ENCODE measurements at places on chromosomes 3 and 15. TPM values are rescaled to one million over a fixed set of nuclear protein-coding genes. Genes with fewer than 3 reads are reported as not detected.
A peak's percentile ranks its signal among the peaks of the same experiment; 100 is the strongest.

- DNase-seq = no peak
These were observed 251.9 kb downstream of the IGSF11 start for GRCh38 chr3:118782755-118783202.

- no peak for DNase-seq
These were observed 40.6 kb downstream of the TNK2 start for GRCh38 chr3:195867631-195868335.

The GHSR gene
- not detected for total RNA-seq

- DNase-seq = no peak
These were observed 172.5 kb downstream of the ALDH1A2 start for GRCh38 chr15:57893040-57893439.

DNA sequence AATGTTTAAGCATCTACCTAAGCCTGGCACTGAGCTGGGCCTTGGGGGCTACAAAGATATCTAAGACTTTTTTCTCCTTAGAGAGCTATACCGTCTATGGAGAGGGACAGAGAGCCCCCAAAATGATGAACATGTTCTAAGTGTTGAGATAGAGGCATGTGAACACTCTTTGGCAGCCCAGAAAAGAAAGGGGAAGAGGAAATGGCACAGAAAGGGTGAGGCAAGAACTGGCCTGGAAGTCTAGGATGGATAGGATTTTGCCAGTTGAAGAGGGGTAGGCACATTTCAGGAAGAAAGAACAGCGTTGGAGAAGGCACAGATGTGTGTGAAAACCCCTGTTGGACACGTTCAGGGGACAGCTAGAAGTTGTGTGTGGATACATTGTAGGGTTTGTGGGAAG, 276.2 kb upstream of the LRRFIP2 start:
- no peak for DNase-seq

The DUOXA2 gene
- total RNA-seq = not detected

GRCh38 chr15:39431376-39431775, 149.5 kb upstream of the THBS1 start:
- no peak for DNase-seq

The REC114 gene
- total RNA-seq = not detected

The GABRB3 gene
- total RNA-seq = 7.4 TPM

DNA sequence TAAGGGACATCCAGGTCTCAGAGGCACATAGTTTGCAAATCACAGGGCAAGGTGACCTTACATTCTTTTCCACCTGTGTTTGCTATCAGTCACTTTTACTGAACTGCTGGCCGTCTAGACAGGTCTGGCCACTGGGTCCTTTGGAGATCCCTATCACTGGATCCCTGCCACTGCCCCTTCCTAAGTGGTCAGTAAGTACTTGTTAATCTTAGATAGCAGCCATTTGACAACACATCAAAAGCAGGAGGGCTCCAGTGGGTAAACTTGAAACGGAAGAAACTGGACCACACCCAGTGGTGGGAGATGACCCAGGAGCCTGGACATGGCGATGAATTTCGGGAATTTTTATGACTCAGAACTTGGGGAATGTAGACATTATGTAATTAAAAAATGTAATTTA, 28.9 kb upstream of the RASGRP1 start:
- DNase-seq = no peak

DNA sequence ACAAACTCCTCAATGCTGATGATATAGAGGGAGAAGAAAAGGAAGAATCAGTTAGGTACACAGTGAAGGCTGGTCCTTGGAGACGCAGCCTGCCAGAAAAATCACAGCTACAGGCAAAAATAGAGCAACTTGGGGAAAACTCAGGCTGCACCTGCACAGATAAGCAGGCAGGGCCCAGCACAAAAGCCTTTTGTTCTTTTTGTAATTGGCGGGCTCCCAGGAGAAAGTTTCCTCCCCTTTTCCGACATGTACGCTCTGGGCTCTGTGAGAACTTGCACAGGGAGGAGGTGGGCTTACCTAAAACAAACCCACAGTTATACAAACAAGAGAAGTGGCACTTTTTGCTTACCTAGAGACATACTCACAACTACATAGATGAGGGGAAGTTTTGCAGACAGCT, 813.4 kb upstream of the EPHA6 start:
- DNase-seq = no peak

GRCh38 chr3:25849641-25850385, 59.9 kb downstream of the OXSM start:
- DNase-seq = no peak

GRCh38 chr15:55528812-55529211, 20.8 kb upstream of the DNAAF4 start:
- DNase-seq = no peak

GRCh38 chr3:27666708-27667107, 55.4 kb downstream of the EOMES start:
- DNase-seq = peak; percentile 92

GRCh38 chr3:172133838-172134237, 94.5 kb downstream of the FNDC3B start:
- DNase-seq = no peak

DNA sequence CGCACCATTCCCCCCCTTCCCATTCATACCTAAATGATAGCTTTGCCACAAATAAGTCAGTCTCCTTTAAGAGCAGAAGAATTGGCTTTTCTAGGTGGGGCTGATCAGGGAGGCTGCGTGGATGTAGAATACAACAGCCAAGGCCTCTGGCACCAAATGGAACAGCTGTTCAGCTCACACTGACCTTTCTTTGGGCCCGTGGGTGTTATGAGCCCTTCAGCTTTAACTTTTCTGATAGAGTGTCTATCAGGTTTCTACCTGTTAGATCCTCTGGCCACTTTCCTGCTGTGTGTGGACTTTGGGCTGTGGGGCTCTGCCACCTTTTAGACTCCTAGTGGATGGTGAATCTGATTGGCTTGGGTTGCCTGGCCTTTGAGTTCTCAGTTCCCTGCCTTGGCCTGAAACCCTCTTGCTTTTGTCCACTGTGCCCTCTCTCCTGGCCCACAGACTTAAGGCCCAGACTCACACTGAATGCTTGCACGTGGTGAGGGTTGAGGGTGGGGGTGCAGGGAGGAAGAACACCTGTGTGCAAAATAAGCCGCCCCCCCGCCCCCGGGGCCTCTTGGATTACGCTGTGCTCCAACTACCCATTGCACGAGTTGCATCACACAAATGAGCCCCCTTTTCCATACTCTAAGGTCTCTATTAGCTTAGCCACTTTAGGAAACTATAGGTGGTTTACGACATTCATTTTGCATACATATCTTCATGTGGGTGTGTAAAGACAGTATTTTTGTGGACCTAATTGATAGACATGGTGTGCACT, 1.3 kb upstream of the RFX7 start:
- no peak for DNase-seq

- DNase-seq = no peak
These were observed 460.5 kb downstream of the TUSC7 start for GRCh38 chr3:117170094-117170493.

The MST1R gene
- 1.1 TPM for total RNA-seq

DNA sequence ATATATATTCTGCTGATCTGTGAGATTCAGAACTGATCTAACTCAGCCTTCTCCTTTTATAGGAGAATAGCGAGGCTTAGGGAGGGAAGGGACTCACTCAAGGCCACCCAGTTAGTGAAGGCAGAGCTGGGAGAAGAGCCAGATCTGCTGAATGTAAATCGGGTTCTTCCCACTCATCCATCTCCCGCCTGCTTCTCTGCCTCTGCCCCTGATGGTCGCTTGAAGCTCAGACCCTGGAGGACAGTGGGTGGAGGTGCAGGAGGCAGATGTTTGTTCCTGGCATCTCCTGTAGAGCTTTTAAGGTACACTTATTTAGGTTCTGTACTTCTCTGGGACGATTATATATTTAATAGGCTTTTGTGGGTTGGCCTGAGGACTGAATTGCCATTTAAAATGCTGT, 4.3 kb downstream of the PDIA5 start:
- DNase-seq = no peak

GRCh38 chr3:65687741-65688140, 351.0 kb downstream of the MAGI1 start:
- no peak for DNase-seq

GRCh38 chr3:30576946-30577345, 29.5 kb upstream of the TGFBR2 start:
- no peak for DNase-seq

DNA sequence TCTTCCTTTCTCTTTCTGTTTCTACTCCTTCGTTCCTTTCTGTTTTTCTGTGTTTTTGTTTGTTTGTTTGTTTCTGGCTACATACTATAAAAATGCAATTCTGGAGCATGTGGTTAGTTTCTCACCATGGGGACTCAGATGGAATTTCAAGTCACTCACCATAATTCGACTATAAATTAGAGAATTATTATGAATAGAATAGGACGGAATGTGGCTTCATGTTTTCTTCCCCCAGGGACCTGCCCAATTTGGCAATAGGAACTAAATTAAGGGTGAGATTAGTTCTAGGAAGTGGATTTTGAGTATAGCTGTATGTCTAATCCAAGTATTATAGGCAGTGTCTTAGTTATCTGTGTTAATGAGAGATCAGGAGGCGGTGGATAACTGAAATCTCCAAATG, 96.9 kb downstream of the THSD4 start:
- DNase-seq = no peak

DNA sequence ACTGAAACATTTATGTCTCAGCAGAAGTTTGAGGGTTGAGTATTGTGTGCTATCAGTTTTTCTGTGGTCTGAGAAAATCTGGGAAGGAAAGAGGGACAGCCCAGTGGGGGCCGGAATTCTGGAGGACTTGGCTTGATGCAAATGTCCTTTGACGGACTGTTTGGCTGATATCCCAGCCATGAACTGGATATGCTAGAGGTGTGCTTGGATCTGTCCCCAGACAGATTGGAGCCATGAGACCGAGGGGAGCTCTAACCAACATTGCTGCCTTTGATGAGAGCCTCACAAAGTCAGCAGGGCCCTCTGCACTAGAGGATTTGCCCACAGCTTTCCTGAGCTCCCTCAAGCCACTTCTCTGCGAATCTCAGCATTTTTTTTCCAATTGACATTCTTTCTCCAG, 405.6 kb downstream of the NTRK3 start:
- DNase-seq = no peak

The NRROS gene
- 0.13 TPM for total RNA-seq

The TM4SF18 gene
- total RNA-seq = 3.7 TPM

DNA sequence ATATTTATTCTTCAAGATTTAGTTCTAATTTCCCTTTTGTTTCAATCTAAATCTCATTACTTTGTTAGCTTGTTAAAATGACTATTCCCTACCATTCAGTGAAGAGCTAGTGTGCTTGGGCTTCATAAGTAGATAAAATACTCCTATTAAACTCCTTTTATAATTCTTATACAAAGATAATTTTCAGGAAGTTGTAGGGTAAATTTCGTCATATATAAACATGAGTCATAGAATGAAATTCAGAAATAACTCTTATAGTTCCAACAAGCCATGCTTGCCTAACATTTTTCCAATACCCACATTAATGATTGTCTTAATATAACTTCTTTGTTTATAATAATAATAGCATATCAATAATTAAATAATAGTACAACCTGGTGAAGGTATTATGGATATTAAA, 407.3 kb downstream of the NAALADL2 start:
- DNase-seq = no peak

GRCh38 chr15:51938286-51938685, 33.3 kb downstream of the LEO1 start:
- DNase-seq = no peak

GRCh38 chr15:101053261-101053660, 134.1 kb downstream of the LRRK1 start:
- peak; percentile 83 for DNase-seq

GRCh38 chr3:60336061-60336460, 915.2 kb downstream of the FHIT start:
- no peak for DNase-seq

The MAGEL2 gene
- 1.5 TPM for total RNA-seq

- DNase-seq = no peak
These were observed 7.4 kb downstream of the PRSS50 start for GRCh38 chr3:46710229-46710628.

The TRIM69 gene
- total RNA-seq = 13.6 TPM

The CYP1A2 gene
- total RNA-seq = not detected

GRCh38 chr3:14915636-14916222, 31.7 kb upstream of the NR2C2 start:
- DNase-seq = peak; percentile 64

The MNS1 gene
- total RNA-seq = 2.5 TPM

The PRKCD gene
- 14.9 TPM for total RNA-seq

- no peak for DNase-seq
These were observed 41.3 kb downstream of the CDAN1 start for GRCh38 chr15:42695527-42696071.

DNA sequence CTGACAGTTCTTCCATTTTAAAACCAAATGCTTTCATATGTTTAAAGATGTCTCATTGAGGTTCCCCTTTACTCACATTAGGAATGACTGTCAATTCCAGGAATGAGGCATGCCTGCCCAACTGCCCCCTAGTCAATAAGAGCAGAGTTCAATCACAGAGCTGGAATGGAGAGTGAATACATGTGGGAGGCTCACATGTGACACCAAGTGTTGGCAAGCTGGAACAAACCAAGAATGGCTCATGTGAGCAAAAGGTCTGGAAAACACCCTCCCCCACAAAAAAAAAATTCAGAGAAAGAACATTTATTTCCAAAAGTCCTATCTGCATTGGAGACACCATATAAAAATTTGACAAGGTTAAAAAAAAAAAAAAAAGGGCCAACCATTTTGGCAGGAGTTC, 3.7 kb downstream of the PBRM1 start:
- DNase-seq = no peak

- no peak for DNase-seq
These were observed 93.4 kb downstream of the THRB start for GRCh38 chr3:24401090-24401810.

The TF gene
- total RNA-seq = 1.9 TPM

DNA sequence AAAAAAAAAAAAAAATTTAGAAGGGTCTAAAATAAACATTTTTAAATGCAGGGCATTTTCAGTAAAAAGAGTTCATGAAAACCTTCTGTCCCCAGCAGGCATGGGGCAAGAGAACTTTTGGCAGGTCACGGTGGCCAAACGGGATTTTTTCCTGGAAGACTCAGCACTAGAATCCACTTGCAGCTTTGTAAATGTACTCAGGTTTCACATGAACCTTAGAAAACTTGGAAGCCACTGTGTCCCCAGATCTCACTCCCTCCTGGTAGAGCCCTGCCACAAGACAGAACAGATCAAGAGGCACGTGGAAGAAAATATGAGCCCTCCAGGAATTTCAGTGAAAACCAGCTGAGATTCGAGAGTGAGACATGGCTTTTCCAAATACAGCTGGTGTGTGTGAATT, 2.1 kb upstream of the GNB5 start:
- peak; percentile 7 for DNase-seq

Data from osteocyte (in vitro differentiated cells).